ENCODE measurements at places on chromosomes 7 and 10.

- no peak for ATAC-seq
Observed at GRCh38 chr7:105580022-105580740, 1.1 kb downstream of the EFCAB10 start.

DNA sequence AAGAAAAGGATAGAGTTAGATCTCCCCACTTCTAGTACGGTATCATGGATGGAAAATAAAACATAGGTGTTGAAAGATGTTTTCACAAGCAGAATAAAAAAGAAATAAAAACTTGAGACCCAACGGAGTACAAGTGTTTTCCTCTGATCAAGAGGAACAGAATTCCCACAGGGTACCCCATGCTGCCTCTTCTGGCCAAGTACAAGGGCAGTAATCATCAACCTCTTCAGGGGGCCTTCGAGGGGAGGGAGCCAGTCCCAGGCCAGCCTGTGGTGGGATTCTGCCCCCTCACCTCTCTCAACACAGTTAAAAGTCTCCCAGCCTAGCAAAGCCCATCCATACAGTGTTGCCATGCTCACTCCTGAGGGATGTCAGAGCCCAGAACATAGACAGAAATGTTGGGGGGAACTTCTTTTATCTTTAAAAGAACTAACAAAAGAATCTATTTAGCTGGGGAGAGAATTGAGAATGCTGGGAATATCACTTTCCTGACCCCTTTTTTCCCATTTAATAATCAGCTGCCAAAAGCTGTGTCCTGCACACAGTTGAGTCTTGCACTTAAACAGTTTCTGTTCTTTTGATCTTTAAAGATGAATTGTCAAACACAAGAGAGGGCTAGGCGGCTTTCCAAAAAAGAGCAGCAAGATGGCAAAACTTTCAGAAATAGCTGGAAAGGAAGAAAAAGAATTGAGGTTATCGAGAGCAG lies 101.7 kb downstream of the PTN start:
- no peak for ATAC-seq

- no peak for ATAC-seq
Observed at GRCh38 chr7:10677211-10677610, 296.5 kb upstream of the PHF14 start.

DNA sequence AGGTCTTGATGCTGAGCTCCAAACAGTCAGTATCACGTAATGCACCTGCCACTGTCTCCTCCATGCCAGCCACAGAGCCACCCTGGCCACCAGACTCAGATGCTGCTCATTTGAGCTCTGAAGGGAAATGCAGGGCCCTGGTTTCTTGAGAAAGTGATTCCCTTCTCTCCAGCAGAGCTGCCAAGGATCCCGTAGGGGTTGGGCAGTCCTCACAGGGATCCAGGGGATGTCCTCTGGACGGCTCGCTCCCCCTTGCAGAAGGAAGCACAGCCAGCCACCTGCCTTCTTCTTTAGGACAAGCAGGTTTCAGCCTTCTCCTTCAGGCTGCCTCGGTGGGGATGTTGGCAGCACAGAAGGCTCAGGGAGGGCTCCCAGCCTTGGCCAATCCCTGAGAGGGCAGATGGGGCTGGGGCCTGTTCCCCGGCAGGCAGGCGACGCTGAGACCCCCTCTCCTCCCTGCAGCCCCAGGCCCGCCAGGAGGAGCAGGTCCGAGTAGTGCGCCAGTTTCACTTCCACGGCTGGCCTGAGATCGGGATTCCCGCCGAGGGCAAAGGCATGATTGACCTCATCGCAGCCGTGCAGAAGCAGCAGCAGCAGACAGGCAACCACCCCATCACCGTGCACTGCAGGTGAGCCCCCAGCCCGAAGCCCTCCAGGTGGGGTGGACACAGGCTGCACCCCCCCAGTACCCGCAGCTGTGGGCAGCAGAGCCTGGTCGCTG lies 48.9 kb downstream of the MKI67 start:
- no peak for ATAC-seq

DNA sequence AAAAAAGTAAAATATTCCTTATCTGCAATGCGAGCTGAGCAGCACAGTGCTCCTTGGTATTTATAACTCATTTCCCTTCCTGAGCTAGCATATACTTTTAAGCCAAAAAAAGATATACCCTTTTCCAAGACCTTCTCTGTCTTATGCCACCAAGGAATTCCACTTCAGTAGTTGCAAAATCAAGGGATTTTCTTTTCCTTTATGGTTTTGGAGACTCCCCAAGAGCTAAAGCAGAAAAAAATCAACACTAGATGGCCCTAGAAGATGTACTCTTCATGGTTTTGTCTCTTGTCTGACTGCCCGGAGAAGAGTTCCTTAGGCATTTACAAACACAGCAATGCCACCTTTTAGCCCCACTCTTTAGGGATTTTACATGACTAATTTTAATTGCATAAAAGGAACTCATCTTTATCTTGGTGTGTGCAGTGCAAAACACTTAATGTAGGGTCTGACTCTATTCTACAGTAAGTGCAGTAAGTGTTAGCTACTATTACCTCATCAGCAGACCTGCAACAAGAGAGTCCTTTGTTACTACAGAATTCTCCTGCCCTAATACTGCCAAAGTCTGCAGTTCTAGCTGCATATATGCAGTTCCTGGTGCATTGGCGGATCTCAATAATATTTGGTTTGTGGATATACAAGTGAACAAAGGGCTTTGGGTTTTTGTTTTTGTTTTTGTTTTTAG lies 443.3 kb downstream of the GFRA1 start:
- ATAC-seq = no peak

- ATAC-seq = peak; percentile 71
Observed at GRCh38 chr7:53657586-53657985, 622.2 kb downstream of the POM121L12 start.

DNA sequence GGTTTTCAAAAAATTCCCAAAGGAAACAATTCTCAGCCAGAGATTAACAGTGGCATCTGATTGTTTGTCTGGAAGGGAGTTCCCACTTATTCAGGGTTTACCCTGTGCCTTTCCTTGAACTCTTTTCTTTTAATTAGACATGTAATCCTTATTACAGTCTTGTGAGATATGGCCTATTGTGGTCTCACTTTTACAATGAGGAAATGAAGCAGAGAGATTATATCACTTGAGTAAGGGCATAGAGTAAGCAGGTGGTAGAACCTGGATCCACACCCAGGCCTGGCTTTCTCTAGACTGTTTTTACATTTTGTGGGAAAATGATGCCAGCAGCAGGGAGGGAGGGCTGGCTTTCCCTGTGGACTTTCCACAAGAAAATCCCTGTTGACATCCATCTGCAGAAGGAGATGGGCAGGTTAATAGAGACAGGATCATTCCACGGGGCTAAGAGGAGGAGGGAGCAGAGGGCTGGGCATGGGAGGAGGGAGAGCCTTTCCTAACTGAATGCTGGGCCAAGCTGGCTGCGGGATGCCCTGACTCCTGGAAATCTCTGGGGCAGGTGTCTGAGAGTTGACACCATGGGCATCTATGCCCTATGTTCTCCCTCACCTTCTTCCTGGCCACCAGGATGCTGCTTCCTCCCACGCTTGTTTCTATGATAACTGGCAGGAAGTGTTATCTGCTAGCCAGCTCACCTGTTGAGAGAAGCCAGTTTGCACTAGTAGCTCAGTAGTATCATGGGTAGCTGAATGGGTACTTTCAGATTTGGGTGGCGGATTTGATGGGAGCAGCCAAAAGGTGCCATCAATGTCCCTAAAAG lies 28.7 kb upstream of the ARHGAP22 start:
- ATAC-seq = no peak

DNA sequence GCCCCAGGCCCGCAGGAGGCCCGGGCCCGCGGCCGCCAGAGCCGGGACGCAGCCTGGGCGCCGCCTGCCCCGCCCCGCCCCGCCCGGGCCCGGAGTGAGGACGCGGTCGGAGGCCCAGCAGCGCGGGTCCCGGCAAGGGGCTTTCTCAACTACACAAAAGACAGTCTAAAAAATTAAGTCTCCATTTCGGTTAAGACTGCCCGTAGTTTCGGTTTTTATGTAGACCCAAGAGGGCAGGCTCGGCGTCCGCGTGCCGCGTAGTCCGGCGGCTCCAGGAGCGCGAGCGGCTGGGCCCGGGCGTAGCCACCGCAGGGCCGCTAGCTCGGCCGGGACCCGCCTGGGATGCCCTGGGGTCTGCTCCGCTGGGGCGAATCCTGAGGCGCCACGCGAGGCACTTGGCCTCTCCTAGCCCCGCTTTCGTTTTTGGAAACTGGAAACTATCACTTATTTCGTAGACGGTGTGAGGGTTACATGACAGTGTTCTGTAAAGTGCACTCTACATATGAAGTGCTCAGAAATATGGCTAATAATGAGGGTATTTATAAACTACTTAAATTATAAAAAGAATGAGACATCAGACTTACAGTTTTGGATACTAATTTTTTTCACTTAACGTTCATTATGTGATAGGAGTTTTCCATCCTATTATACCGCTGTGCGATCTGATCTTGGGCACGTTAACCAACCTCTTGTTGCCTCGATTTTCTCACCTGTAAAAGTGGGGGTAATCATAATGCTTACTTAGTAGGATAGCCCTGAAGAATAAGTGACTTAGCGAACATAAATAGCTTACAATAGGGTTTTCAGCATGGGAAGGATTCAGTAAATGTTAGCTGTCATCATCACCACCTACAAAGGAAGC lies 573 bp downstream of the BLVRA start:
- ATAC-seq = peak; percentile 59

DNA sequence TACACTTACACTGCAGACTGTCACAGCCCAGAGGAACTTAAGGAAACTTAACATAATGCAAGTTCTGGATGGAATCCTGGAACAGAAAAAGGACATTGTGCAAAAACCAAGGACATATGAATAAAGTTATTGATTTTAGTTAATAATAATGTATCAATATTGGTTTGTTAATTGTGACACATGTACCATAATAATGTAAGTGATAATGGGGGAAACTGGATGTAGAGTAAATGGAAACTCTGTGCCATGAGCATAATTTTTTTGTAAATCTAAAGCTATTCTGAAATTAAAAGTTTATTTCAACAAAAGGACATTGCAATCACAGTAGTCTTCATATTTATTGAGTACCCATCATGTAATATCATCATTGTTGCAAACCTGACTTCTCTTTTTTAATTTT lies 107.2 kb downstream of the VTI1A start:
- no peak for ATAC-seq

Measured in esophagus mucosa (tissue), 1 donor.